ENCODE measurements at places on chromosomes 11 and 22.

GRCh38 chr11:123576501-123576900 lies 77.9 kb downstream of the SCN3B start:
- DNase-seq, result no peak

DNA sequence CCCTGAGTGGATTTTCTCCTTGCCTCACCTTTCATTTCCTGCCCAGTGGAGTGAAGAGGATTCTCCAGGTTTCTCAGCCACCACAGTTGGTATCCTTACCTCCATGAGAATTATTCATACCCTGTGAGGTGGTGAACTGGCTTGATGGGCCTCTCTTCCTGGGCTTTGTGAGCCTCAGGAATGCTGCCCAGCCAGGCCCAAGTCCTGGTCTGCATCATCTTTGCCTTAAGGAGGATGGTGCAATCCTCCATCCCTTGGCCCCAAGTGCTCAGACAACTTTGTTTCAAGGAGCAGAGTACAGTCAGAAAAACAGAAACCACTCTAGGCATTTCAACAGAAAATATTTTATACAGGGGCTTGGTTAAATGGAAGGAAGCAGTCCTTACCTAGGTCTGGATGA lies 114.2 kb upstream of the CADM1 start:
- DNase-seq, result no peak

- peak; percentile 72 for DNase-seq
Measured at GRCh38 chr22:37639070-37639760, at the start of gene SH3BP1. Gene SH3BP1 (plus strand): TSS chr22:37639669. CDS start chr22:37639788, 119 bp downstream.

DNA sequence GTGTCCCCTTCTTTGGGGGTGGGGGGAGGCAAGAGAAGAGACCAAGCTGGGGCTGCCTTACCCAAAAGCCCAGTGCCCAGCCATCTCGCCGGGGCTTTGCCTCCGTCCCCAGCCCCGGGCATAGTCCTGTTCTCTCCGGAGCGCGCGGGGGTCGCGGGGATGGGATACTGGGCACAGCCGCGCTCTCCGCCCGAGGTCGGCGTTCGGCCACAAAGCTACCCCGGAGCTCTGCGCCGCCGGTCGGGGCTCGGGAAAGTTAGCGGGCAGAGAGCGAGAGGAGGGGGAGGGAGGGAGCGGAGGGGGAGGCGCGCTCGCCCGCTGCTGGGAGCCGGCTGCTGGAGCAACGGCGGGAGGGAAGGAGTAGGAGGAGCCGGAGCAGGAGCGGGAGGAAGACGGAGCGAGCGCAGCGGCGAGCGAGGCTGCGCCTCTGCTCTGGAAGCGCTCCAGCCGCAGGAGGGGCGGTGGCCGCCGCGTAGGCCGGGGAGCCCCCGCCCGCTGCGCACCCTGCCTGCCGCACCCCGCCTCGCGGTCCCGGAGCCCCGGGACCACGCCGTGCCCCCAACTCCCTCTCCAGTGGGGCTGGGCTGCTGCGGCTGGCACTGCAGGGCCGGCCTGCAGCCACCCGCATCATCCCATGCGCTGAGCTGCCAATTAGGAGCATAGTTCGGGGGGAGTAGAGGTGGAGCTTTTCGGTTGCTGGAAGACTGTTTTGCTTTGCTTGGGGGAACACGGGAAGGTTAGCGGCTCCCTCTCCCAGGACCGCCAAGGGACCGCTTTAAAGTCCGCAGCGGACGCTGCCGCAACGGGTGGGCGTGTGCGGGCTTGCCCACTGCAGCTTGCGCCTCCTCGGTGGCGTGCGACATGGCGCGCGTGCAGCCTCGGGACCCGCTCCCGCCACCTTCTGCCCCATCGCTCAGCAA lies at the start of gene SCN4B:
TSS of gene SCN4B (minus strand) at position 272 of the 920 bp plus-strand sequence. CDS start at position 122, 150 bp downstream.
- DNase-seq, result no peak

GRCh38 chr11:123427405-123427804 lies 2.7 kb upstream of the GRAMD1B start:
- DNase-seq, result no peak

DNA sequence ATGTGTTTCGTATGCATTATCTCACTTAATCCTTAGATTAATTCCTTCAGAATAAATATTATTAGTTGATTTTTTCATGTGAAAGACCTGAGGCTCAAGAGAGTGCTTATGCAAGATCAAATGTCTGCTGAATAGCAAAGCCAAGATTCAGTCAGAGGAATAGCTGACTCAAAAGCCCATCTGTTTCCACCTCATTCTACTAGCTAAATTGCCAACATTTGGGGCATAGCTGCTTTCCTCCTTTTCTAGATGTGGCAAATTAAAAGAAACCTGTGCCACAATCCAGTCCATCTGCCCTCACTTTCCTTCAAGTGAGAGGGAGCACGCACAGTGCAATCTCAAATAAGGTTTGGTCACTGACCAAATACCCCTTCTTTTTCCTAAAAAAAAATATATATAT lies 121.1 kb downstream of the PAX6 start:
- DNase-seq, result no peak

GRCh38 chr11:117045196-117045595 lies 53.0 kb downstream of the SIK3 start:
- DNase-seq, result no peak

- DNase-seq, result no peak
Measured at GRCh38 chr11:9251311-9251710, 13.8 kb downstream of the DENND5A start.

- DNase-seq, result no peak
Measured at GRCh38 chr11:72996959-72997358, 145.2 kb downstream of the FCHSD2 start.

GRCh38 chr11:30935861-30936260 lies 349.7 kb upstream of the MPPED2 start:
- no peak for DNase-seq

- DNase-seq, result no peak
Measured at GRCh38 chr22:32600147-32600546, 125.5 kb downstream of the FBXO7 start.

DNA sequence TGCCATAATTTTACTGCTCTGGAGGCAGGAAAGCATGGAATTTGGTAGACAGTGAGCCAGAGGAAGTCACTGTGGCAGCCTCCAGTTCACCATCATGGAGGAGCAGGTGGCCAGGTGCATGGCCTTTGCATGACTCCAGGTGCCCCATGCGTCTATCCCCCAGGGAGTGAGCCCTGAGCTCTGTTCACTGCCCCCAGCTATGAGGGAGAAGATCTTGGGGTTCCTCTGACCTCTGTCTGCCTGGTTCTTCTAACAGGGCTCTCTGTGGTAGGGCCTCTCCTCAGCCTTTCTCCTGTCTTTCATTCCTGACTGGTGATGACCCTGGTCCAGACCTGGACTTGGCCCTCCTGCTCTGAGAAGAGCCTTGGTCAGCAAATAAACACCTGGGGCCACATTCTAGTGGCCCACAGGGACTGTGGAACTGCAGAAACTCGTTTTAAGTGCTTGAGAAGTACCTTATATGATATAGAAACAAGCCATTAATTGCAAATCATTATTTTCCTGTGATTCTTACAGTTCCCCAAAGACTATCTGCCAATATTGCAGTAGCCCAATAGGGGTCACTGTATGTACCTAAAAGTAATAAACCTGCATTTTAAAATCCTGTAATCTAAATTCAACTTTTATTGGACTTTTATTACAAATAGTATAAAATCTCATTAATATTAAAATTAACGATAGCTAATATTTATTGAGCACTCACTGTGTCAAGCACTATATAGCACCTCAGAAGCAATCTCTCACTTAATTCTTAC lies 120.0 kb upstream of the SYT13 start:
- no peak for DNase-seq

- DNase-seq, result no peak
Measured at GRCh38 chr22:46175631-46176030, 25.3 kb downstream of the PPARA start.

DNA sequence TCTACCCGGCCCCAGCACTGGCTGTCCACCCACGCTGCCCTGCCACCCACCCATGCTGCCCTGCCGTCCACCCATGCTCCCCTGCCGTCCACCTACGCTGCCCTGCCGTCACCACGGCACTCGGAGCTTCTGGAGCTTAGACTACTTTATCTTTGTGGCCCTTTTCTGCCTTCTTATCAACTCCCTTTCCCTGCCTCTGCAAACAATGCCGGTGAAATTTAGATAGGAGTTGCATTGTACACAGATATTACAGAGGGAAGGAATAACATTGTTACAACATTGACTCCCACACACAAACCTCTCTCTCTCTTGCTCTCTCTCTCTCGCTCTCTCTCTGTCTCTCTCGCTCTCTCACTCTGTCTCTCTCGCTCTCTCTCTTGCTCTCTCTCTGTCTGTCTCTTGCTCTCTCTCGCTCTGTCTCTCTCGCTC lies 33.7 kb upstream of the BRSK2 start:
- DNase-seq, result no peak

DNA sequence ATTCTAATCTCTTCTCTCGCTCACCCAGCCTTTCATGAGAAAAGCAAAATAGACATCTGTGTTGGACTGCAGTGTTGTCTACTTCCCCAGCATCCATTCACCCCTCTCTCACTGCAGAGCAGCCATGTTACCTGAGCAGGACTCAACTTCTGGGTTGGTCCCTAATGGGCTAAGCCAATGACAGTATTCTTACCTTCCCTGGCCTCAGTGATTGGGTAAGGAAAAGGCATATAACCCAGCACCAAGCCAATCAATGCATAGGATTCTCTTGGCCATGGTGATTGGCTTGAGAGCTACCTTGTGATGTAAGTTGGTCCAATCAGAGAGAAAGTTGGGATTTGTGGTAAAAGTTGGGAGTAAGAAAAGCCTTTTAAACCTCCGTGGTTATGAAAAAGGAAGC lies 99.8 kb upstream of the NECTIN1 start:
- DNase-seq, result no peak

DNA sequence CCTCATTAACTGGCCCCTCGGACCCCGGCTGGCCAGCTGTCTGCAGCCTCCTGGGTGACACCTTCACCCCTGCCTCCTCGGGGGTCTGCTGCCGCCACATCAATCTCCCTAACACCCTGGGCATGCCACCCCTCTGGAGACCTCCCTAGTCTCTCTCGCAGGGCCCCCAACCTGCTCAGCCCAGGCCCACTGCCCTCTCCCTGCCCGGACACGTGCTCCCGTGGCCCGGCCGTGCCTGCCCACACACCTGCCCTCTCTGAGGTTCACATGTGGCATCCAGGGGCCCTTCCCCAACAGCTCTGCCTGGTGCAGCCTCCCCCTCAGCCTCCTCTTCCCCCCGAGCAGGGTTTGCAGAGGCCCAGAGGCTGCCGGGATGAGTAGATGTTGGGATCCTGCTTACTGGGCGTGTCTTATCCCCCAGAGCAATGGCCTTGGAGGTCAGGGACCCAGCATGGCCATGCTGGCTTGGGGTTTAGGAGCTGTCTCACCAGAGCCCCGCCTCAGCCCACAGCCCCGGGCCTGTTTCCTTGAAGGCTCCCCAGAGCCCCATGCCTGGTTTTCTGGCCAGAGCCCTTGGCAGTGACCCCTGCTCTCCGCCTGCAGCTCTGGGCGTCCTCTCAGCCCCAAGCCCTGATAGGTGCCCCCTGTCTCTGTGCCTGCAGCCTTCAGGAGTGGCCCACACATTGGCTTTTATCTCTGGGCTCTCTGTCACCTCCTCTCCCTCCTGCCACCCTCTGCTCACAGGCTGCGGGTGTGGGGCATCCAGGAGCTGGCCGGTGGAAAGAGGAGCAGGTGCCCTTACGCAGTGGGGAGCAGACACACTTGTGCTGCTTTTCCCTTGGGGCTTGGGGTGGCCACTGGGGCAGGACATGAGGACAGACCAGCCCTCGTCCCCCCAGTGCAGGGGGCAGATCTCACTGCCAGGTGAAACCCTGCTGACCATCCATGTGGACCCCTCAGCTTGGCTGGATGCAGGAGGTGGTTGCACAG lies 25.7 kb upstream of the SEPTIN5 start:
- no peak for DNase-seq

DNA sequence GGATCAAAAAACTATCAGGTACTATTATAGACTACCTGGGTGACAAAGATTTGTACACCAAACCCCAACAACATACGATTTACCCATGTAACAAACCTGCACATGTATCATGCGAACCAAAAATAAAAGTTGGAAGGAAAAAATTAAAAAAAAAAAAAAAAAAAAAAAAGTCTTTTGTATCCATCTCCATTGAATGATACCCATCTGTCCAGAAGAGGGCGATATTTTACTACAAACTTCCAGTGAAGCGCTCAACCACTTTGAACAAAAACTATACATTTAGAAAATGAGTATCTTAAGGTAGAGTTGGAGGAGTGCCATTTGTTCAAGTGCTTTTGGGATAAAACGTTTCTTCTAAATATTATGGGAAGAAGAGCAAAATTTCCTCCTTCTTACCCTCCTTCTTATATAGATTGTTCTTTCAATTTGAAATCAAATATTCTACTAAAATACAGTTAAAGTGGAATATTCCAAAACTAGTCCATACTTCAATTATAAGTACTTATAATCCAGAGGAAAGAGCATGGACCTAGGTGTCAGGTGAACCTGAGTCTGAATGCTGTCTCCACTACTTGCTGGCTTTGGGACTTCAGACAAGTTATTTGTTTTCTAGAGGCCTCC lies 23.3 kb downstream of the ARL14EP start:
- DNase-seq, result peak; percentile 66

DNA sequence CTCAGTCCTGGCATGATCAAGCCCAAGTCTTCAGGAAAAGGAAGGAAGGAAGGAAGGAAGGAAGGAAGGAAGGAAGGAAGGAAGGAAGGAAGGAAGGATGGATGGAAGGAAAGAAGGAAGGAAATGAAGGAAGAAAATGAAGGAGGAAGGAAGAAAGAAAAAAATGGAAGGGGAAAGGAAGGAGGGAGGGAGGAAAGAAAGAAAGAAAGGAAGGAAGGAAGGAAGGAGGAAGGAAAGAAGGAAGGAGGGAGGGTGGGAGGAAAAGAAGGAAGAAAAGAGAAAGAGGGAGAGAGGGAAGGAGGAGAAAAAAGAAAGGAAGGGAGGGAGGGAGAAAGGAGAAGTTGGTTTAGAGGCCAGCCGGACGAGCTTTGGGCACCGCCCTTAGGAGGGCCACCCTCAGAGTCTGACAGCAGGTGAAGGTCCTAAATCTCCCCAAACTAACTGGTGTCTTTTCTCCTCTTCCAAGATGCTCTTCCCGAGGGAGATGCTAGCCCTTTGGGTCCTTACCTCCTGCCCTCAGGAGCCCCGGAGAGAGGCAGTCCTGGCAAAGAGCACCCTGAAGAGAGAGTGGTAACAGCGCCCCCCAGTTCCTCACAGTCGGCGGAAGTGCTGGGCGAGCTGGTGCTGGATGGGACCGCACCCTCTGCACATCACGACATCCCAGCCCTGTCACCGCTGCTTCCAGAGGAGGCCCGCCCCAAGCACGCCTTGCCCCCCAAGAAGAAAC lies 122.8 kb downstream of the SEZ6L start:
- DNase-seq, result no peak

DNA sequence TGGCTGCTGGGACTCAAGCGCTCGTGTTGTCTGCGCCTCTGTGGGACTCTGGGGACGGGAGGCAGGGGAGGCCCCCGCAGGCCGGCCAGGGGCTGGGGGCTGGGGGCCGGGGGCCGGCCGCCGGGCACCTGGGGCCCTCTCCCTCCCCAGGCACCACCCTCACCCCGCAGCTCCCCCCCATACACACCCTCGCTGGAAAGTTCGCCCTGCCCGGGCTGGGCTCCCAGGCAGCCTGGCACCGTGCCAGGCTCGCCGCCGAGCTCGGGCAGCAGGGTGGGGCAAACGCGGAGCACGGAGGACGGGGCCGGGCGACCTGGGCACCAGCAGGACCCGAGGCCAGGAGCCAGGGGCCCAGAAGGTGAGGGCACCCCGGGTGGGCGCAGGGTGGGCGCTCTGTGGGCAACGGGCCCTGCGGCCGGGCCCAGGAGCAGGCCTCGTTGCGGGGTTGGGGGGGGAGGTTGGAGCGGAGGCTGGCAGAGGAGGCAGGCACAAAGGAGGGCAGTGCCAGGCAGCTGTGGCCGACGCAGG lies 76.7 kb upstream of the WNT7B start:
- peak; percentile 48 for DNase-seq

Measured in CD4-positive, alpha-beta T cell (primary cell).